GM12878 (cell line): ENCODE measurements at places on chromosomes 13 and 19. TPM values are rescaled to one million over a fixed set of nuclear protein-coding genes. Genes with fewer than 3 reads are reported as not detected.

The LILRA5 gene
- total RNA-seq: 0.41 and 0.51 TPM in 2 replicates

The VAV1 gene
- 65.4 and 76.8 TPM in 2 replicates for total RNA-seq

The TEAD2 gene
- total RNA-seq: 0.11 and 0.26 TPM in 2 replicates

The ONECUT3 gene
- not detected in 2 replicates for total RNA-seq

The ZNF66 gene
- 4.3 and 5.8 TPM in 2 replicates for total RNA-seq

The KHSRP gene
- total RNA-seq: 411 and 440 TPM in 2 replicates

The CCDC169 gene
- total RNA-seq: not detected in 2 replicates

The SIGLEC14 gene
- 6.2 and 6.8 TPM in 2 replicates for total RNA-seq
